ENCODE measurements at places on chromosomes 4 and X.

- DNase-seq, result no peak
Measured at GRCh38 chrX:110284159-110284558, 33.7 kb downstream of the AMMECR1 start.

DNA sequence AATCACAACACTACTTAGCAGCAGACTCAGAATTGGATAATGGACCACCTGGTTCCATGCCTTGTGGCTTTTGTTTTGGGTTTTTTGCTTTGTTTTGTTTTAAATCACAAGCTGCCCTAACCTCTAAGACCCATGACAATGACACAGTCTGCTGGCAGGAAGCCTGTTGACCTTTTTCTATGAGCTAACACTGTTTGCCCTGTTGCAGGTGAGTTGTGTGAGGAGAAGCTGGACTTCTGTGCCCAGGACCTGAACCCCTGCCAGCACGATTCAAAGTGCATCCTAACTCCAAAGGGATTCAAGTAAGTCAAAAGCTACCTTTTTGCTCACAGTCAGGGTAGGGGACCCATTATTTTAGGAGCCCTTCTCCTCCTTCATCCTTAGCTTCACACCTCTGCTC lies 110.8 kb upstream of the PACRGL start:
- DNase-seq, result no peak

- no peak for DNase-seq
Measured at GRCh38 chr4:54675721-54676461, 18.1 kb downstream of the KIT start.

DNA sequence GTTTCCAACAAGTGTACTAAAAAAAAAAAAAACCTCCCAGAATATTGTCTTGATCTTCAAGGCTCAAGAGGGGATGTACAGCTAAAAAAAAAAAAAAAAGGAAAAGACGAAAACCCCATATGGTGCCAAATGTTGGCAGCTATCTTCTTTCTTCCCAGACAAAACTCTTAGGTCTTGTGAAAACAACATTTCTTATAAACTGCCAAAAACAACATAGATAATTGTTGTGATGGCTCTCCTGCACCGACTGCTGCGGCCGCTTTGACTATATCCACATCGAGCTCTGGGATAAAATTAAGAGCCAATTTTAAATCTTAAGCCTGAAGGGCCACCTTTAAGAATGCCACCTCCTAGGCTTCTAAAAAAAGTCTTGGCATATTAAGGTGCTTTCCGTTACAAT lies 23.5 kb downstream of the PDGFC start:
- DNase-seq, result peak; percentile 61

- DNase-seq, result no peak
Measured at GRCh38 chr4:8589336-8589735, 3.2 kb upstream of the CPZ start.

- no peak for DNase-seq
Measured at GRCh38 chrX:68571610-68572311, 72.9 kb downstream of the YIPF6 start.

GRCh38 chr4:37481547-37482122 lies 204.5 kb downstream of the RELL1 start:
- no peak for DNase-seq

- DNase-seq, result no peak
Measured at GRCh38 chrX:10011991-10012390, 44.8 kb downstream of the CLDN34 start.

DNA sequence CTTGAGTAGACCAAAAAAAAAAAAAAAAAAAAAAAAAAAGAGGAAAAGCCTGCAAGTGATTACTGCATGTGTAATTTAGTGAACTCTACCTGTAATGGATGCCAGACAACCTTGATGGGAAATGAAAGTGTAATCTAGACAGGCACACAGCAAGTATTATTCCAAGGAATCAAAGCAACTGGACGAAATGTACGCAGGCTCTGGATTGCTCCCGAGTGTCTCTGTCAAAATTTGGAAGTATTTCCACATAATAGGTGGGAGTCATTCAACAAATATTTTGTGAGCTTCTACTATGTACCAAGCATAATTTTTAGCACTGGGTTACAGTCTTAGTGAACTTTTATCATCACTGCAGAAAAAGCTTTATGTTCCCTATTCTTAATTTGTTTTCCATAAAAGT lies 64.2 kb downstream of the LIMCH1 start:
- DNase-seq, result no peak

DNA sequence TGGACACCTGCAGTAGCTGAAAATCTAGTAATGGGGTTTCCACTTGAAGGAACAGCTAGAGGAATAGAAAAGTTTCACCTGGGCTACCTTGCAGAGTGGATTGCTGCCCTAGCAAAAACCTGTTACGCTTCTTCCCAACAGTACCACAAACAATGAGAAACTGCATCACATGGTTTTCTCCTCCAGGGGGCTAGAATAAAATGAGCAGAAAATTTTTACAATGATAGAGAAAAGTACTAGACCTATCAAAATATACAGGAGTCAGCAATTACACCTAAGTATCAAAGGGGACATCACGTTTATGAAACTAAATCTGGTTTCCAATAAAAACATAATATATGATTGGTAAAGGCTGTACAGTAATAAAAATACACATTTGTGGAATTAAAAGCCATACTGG lies 423.1 kb upstream of the PITX2 start:
- DNase-seq, result no peak

DNA sequence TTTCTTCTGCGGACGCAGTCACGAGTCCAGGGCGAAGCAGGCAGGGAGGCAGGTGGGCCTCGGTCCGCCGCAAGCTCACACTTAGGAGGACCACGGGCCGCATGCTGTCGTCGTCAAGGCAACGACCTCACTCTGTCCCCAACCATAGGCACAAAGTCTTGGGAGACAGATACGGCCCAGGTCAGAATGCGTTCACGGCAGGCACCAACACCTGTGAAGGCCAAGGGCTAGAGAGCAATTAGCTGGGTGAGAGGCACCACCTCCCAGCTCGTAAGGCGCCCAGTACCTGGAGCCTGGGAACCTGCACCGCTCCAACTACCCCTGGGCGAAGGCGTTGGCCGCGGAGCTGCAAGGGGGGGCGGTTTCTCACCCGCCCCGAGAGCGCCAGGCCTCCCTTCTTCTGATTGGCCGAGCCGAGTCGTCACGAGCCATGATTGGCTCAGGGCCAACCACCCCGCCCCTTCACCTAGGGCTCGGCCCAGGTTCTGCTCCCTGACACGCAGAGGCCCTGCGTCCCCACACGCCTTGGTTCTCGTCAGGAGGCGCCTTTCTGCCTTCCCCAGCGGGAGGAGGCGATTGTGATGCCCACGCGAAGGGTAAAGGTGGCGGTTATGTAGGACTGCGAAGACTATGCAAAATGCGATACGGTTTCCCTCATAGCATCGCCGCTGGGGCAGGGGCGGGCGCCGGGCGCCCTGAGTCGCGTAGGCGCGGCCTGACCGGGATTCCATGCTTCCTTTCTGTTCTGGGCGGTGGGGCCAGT lies at the start of gene CDKL2:
Gene CDKL2 (minus strand): TSS at position 355 of the 763 bp plus-strand sequence. CDS start 4,540 bp downstream, outside the sequence.
- no peak for DNase-seq

- no peak for DNase-seq
Measured at GRCh38 chr4:7335344-7336066, 99.2 kb downstream of the PSAPL1 start.

GRCh38 chr4:157898836-157899605 lies 273.8 kb downstream of the GASK1B start:
- no peak for DNase-seq

GRCh38 chrX:10773318-10773717 lies 152.9 kb upstream of the MID1 start:
- no peak for DNase-seq

- DNase-seq, result no peak
Measured at GRCh38 chrX:129600981-129601424, 53.8 kb downstream of the APLN start.

- no peak for DNase-seq
Measured at GRCh38 chrX:1500701-1501624, 36.0 kb downstream of the P2RY8 start.

DNA sequence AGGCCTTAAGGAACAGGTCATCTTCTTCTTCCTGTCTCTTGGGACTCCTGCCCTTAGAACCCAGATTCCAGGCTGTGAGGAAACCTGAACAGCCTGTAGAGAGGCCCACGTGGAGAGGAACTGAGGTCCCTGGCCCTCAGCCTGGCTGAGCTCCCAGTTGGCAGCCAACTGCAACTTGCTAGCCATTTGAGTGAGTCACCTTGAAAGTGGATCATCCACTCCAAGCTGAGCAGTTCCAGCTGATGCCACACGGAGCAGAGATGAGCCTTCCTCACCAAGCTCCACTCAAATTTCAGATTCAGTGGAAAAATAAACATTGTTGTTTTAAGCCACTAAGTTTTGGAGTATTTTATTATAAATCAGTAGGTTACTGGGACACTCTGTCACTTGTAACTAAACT lies 392.5 kb downstream of the BCOR start:
- DNase-seq, result peak; percentile 87

- DNase-seq, result no peak
Measured at GRCh38 chr4:4720646-4721045, 138.8 kb upstream of the MSX1 start.

DNA sequence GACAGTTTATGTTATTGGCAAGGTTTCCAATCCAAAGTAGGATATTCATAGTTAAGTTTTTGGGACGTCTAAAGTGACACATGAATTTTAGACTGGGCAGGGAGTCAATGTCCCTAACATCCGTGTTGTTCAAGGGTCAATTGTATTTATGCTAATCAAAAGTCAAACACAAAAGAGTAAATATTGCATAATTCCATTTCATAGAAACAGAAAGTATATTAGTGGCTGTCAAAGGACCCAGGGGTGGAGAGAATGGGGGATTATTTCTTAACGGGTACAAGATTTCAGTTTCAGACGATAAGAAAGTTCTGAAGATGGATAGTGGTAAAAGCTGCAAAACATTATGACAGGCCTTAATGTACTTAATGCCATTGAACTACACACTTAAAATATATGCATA lies 971.8 kb upstream of the AGA start:
- DNase-seq, result no peak

GRCh38 chr4:150297861-150298474 lies 219.7 kb downstream of the DCLK2 start:
- peak; percentile 43 for DNase-seq

- no peak for DNase-seq
Measured at GRCh38 chr4:145912376-145912775, 26.2 kb downstream of the ZNF827 start.

DNA sequence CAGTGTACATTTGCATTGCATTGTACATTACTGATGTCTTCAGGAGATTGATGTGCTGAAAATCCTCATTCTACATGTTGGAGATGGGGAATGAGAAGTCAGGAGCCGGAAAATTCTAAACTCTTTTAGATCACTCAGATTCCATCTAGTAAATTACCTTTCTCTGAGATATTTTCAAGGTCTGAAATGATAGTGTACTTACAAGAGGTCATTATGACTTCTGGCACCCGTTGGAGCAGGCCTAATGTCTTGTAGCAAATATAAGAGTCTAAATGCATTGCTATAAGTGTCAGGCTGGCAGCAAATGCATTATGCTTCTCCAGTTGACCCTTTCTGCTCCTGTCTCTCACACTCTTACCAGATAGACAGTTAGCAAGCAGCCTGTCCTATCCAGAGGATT lies 692.8 kb downstream of the GRID2 start:
- DNase-seq, result no peak

DNA sequence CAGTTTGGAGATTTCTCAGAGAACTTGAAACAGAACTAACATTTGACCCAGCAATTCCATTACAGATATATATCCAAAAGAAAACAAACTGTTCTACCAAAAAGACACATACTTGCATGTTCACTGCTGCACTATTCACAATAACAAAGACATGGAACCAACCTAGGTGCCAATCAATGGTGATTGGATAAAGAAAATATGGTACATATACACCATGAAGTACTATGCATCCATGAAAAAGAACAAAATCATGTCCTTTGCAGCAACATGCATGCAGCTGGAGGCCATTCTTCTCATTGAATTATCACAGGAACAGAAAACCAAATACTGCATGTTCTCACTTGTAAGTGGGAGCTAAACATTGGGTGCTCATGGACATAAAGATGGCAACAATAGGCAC lies 47.6 kb upstream of the LNX1 start:
- no peak for DNase-seq

Data from NCI-H446 (cell line).